ENCODE measurements at places on chromosomes 7 and 10. TPM values are rescaled to one million over a fixed set of nuclear protein-coding genes. Genes with fewer than 3 reads are reported as not detected.

Gene MMD2
- total RNA-seq, result not detected

Gene OR2A1
- total RNA-seq, result not detected

Gene TAS2R3
- total RNA-seq, result not detected

Gene EIF4EBP2
- total RNA-seq, result 24.2 TPM

Gene ELN
- not detected for total RNA-seq

Gene PLA2G12B
- total RNA-seq, result not detected

Gene TMEM72
- total RNA-seq, result not detected

Gene TBXAS1
- 13.5 TPM for total RNA-seq

Gene BAMBI
- total RNA-seq, result 5.2 TPM

Gene DOCK1
- 28.6 TPM for total RNA-seq

Gene ELFN1
- total RNA-seq, result 7.4 TPM

Gene CYP2C9
- total RNA-seq, result not detected

Gene TBC1D12
- 4.6 TPM for total RNA-seq

Gene TAC1
- total RNA-seq, result not detected

Gene TMEM130
- total RNA-seq, result not detected

DNA sequence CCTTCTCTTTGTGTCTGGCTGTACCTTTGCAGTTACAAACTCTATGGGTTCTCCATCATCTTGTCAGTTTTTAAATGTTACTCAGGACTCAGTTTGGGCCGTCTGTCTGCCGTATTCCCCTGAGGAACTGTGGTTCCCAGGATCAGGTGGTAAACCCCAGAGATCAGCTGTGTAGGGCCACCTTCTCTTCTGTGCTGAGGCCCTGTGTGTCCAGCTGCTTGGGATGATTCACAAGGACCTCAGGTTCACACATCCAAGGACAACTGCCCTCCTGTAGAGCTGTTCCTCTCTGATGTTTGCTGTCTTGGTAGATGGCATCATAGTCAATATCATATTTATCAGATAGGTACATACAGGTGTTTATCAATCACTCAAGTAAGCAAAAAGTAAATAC, 24.5 kb downstream of the CUL1 start:
- no peak for DNase-seq

DNA sequence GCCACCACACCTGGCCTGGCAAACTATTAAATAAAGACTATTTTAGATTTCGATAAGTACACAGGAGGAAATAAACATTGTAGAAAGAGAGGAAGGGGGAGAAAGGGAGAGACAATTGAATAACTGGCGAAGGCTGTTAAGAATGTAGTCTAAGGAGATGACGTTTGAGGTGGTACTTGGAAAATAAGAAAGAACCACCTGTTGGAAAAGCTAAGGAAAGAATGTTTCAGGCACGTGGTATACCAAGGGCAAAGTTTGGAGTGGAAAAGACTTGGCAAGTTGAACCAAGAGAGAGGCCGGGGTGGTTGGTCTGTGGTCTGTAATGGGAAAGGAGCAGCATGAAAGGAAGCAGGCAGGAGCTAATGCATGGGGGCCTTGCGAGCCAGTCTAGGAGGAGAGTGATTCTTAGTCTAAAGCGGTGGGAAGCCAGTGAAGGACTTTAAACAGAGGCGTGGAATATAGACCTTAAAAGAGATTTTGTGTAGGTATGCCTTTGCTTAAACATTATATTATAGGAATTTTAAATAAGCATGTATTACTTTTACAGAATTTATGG, 9.4 kb downstream of the ING3 start:
- DNase-seq, result no peak

- DNase-seq, result peak; percentile 49
Measured at GRCh38 chr7:107179326-107180164, 10.7 kb downstream of the HBP1 start.

- DNase-seq, result peak; percentile 79
Measured at GRCh38 chr7:121107923-121108498, 119.5 kb downstream of the CPED1 start.

DNA sequence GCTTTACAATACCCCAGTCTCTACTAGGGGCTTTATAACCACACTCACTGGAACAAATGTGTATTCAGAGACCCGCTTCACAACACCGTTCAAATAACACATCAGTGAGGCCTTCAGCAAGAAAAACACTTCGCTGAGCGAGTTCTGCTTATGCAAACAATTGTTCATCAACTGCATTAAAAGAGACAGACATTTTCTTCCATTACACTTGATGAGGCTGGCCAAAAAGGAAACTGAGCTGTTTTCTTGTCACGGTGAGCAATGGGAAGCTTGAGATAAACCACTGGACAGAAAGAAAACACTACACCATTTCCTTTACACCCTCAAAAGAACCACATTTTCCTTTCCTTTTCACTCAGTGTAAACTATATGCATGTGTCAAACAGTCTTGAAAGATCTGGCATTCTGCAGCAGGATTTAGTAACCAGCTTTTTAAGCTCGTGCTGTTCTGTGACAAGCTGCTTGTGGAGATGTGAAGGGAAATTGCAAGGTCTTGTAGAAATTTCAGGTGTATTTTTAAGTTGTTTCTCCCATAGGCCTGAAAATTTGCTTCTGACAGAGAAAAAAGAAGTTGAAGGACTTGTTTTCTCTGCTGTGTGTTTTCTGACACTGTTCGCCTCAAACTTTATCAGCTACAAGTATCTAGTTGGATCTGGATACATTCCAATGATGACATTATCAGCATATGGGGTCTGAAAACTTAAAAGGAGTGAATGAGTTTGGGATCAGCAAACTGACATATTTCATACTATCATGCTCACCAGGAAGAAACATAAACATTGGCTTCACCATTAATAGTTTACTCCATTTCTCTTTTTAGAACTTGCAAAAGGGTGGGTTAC, 693.1 kb downstream of the PARD3 start:
- peak; percentile 68 for DNase-seq

GRCh38 chr10:44975431-44976331, 2.9 kb downstream of the DEPP1 start:
- DNase-seq, result peak; percentile 69

GRCh38 chr7:150962553-150963399, 15.3 kb downstream of the KCNH2 start:
- peak; percentile 33 for DNase-seq

- no peak for DNase-seq
Measured at GRCh38 chr7:22316914-22317313, 40.0 kb downstream of the RAPGEF5 start.

DNA sequence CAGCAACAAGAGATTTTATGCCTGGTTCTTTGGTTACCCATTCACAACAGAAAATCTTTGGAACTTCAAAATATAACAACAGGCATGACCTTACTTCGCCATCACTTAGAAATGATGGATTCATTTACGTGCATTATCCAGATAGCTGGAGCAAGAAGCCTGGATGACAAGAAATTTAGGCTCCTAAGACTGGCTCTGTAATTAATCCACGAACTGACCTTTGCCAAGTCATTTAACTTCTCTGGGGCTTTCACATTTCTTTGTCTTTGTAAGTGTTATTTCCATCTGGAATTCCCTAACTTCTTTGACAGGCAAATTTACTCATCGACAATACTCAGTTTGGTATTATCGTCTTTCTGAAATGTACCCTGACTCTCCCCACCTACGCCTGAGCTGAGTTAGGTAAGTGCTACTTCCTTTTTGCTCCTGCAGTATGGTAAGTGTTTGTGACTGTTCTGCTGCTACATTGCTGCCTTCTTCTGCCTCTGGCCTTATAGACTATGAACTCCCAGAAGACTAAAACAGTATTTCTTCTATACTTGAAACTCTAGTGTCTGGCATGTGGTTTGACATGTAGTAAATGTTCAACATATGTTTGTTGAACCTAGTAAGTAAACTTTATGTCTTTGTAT, 5.5 kb upstream of the MDFIC start:
- DNase-seq, result no peak

- peak; percentile 33 for DNase-seq
Measured at GRCh38 chr10:132591166-132591971, 53.8 kb downstream of the INPP5A start.

DNA sequence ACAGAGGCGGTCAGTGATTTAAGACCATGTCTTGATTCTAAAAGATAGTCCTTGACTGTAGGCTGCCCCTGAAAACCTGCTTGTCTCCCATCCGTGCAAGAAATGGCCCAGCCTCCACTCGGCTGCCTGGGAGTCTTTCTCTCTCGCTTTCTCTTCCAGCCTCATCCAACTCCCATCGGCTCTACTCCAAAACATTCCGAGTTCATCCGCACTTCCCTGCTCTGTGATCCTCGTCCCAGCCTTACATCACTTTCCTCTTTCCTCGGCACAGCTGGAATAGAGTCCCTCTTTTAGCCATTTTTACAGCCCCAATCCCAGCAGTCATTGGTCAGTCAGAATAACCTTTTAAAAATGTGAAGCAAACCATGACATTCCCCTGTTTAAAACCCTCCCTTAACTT, 135.1 kb downstream of the TAX1BP1 start:
- DNase-seq, result no peak

DNA sequence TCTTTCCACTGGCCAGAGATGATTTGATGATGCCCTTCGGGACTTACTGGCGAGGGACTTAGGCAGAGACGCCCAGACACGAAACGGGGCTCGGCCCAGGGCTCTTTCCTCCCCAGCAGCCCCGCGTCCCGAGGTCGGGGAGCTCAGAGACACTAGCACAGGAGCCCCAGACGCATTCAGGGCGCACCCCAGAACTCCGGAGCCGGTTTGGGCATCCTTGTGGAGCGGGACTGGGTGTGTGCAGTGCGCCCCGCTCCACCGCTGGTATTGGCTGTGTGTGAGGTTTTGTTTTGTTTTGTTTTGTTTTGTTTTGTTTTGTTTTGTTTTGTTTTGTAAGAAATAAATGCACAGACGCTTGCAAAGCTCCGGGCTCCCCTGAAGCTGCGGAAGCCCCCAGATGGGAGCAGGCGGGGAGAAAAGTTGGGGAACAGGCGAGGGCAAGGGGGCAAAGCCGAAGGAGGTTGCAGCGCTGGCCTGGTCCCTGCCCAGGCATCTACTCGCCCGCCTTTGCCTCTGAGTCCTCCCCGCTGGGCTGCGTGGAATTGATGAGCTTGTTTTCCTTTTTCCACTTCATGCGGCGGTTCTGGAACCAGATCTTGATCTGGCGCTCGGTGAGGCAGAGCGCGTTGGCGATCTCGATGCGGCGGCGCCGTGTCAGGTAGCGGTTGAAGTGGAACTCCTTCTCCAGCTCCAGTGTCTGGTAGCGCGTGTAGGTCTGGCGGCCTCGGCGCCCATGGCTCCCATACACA, 1.9 kb upstream of the HOXA5 start:
- no peak for DNase-seq

- no peak for DNase-seq
Measured at GRCh38 chr10:7533657-7534479, 123.0 kb upstream of the SFMBT2 start.

DNA sequence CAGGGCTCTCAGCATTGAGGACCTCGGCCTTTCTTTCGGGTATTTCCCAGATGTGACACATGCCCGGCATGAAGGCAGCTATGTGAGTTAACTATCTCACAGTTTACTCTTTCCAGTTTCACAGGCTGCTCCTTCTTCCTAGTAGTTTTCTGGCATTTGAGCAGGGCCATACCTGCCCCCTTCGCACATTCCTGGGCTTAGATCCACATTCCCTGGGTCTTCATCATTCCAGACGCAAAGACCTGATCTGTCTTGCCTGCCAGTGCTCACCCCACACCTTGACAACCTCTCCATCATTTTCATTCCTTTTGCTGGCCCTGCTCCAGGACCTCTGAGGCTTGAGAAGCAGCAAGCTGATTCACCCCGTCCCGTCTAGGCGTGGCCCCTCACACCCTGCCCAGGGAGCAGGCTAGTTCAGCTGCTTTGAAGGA, 227.5 kb downstream of the WDR11 start:
- peak; percentile 41 for DNase-seq

DNA sequence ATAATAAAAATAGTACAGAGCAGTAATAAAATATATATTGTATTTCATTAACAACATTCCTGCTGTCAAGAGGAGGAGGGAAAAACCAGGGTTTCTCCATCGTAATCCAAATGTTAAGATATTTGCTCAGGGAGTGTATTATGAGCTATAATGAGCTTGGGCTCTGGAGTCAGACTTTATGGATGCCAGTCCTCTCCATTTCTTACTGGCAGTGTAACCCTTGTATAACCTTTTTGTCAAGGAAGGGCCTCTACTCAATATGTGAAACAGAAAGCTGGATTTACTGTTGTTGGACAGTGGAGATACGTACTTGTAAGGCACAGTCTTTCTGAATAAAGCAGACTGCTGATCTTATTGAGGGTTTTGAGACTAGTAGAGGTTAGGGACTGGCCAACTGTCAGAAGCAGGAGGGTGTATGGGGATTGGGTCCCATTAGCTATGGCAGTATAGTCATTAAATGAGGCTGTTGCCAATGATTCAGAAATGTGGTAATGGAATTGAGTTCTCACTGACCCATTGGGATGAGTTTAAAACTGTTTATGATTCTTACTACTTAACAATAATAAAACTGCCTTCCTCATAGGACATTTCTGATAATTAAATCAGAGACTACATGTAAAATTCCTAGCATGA, 56.5 kb downstream of the ZNF277 start:
- DNase-seq, result no peak

DNA sequence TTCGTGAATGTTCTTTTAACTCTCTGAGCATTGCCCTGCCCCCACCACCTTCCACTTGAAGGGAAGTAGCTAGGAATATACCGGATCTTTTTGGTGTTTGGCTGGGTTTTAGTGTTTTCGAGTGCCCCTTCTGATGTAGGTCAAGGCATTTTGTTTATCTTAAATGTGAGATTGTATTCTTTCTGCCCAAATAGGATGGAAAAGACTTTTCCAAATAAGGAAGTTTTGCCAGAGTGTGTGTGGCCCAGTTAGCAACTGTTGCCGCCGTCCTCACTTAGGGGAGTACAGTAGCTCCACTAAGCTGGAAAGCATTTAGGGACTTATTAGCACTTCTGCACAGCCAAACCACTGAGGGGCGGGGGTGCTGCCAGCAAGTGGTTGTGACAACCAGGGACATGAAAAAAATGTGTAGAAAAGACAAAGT, 29.8 kb upstream of the VCL start:
- DNase-seq, result no peak

DNA sequence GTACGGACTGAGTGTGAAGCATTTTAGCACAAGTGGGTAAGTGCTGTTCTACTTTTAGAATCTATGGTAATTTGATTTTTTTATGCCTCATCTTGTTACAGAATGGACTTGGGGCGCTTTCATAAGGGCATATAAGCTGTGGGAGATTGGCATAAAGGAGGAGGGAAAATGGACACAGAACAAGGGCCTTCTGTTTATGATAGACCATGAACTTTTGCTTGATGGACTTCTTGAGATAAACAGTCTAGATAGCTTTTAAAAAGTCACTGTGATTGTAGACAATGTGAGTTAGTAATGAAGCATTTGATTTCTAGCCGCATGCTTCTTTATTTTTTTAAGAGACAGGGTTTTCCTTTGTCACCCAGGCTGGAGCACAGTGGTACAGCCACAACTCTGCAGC, 2.0 kb downstream of the ZSCAN21 start:
- no peak for DNase-seq

DNA sequence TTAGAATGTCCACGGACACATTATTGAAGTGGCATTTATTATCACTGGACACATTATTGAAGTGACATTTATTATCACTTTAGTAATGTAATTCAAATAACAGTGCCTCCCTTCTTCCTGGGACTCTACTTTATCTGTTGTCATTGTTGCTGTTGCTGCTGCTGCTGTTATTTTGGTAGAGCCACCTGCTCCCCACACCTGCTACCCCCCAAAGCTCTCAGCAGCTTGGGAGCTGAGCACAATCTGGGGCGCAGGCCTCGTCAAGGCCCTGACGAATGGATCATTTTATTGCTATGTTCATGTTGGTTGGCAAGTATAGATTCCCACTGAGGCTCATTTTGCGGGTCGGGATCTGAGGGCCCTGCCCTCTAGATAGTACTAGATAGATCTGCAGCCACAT, 24.8 kb downstream of the FIGNL1 start:
- DNase-seq, result no peak

GRCh38 chr10:31321396-31321941, 2.5 kb downstream of the ZEB1 start:
- no peak for DNase-seq

- DNase-seq, result no peak
Measured at GRCh38 chr7:69208848-69209247, 389.4 kb upstream of the AUTS2 start.

All from HT1080 (cell line).